Liver (tissue), 10 donors: ENCODE measurements at places on chromosomes 12 and 14. TPM values are rescaled to one million over a fixed set of nuclear protein-coding genes. Genes with fewer than 3 reads are reported as not detected.
A peak's percentile ranks its signal among the peaks of the same experiment; 100 is the strongest.

GLT1D1 gene
- 13.1 TPM for total RNA-seq

TBC1D30 gene
- 2.2 TPM for total RNA-seq

ACSS3 gene
- 94.3 TPM for total RNA-seq

CIROP gene
- not detected for total RNA-seq

ADAM21 gene
- not detected for total RNA-seq

PCED1B gene
- 1.3 TPM for total RNA-seq

NGB gene
- total RNA-seq, result not detected

DNA sequence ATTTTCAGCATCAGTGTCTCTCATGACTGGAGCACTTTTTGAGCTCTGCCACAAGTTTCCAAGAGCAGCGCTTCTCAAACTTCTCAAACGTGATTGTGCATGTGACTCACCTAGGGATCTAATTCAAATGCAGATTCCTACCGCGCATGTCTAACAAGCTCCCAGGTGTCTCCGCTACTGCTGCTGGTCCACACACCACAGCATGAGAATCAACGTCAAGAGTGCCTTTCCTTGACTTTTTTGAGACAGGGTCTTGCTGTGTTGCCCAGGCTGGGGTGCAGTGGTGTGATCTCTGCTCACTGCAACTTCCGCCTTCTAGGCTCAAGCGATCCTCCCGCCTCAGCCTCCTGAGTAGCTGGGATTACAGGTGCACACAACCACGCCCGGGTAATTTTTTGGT is 22.4 kb downstream of the GLRX5 start:
- H3K36me3 ChIP-seq, result no peaks in the 10 kb centered on the region
- no peaks in the 10 kb centered on the region for H3K27me3 ChIP-seq
- H3K27ac ChIP-seq, result no peak overlapping the region
- no peak overlapping the region for H3K4me3 ChIP-seq
- H3K4me1 ChIP-seq, result peaks cover 9% of the 10 kb centered on the region
- DNase-seq, result no peak

DNA sequence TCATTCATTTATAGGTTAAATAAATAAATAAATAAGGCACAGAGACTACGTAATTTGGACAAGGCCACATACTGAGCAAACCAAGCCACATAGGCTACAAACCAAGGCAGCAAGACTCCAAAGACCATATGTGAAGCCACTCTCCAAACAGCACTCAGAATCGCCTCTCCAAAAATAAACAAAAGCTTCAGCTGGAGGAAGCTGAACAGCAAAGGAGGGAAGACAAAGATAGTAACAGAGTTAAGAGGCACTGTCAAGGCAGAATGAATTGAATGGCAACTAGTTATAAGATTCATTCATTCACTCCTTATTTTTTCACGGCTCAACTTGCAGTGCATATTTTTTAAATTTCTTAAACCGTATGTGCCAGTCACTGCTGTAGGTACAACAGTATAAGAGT is 200.5 kb upstream of the GRIP1 start:
- no peak overlapping the region for H3K27ac ChIP-seq
- H3K36me3 ChIP-seq, result no peaks in the 10 kb centered on the region
- H3K4me3 ChIP-seq, result no peak overlapping the region
- H3K4me1 ChIP-seq, result no peaks in the 10 kb centered on the region
- DNase-seq, result no peak

GRCh38 chr14:28876572-28876945 is 110.0 kb downstream of the FOXG1 start:
- no peaks in the 10 kb centered on the region for H3K4me1 ChIP-seq
- no peak overlapping the region for H3K27ac ChIP-seq
- no peak for DNase-seq
- H3K4me3 ChIP-seq, result no peak overlapping the region
- H3K36me3 ChIP-seq, result no peaks in the 10 kb centered on the region

GRCh38 chr12:15563663-15564062 is 225.5 kb downstream of the EPS8 start:
- no peaks in the 10 kb centered on the region for H3K27me3 ChIP-seq
- no peaks in the 10 kb centered on the region for H3K4me1 ChIP-seq
- DNase-seq, result no peak

DNA sequence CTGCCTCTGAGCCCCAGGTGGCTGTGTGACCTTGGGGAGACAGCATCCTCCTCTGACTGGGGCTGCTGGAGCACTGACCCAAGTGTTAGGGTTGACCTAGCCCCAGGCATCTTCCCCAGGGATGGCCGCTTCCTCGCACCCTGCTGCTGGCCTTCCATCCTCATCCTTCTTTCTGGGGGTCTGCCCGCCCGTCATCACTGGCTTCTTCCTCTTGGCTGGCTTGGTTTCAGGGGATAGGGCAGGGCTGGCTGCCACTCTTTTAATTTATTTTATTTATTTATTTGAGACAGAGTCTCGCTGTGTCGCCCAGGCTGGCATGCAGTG is 3.5 kb downstream of the TEDC1 start:
- peaks cover 80% of the 10 kb centered on the region for H3K4me1 ChIP-seq
- no peaks in the 10 kb centered on the region for H3K36me3 ChIP-seq
- H3K4me3 ChIP-seq, result no peak overlapping the region
- H3K27ac ChIP-seq, result no peak overlapping the region
- H3K27me3 ChIP-seq, result no peaks in the 10 kb centered on the region
- DNase-seq, result no peak

DNA sequence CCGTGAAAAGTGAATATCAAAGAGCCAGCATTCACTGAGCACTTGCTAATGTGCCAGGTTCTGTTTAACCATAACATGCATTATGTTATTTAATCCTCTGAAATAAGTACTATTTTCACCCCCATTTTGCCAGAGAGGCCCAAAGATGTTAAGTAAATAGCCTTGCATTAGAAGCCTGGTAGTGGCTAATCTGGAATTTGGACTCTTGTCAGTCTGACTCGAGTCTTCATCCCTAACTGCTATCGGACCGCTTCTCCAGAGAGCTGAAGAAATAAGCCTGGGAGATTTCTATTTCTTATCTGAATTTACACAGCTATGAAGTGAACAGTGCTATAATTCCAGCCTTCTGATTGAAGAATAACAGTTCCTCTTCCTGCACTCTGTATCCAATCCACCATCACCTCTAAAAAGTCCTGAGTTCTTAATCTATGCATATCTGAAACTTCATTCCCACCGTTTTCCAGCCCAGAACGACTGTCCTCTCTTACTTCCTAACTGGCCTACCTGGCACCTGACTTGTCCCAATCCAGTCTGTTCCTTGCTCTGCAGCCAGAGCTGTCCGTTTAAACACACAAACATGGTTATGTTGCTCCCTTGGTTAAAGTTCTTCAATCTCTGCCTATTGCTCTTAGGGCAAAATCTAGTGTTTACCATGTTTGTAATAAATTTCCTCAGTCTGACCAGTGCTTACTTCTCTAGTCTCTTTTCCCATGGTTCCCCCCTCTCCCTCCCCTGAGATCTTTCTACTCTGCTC is 2.3 kb downstream of the POLR3B start:
- H3K4me3 ChIP-seq, result no peak overlapping the region
- peaks cover 10% of the 10 kb centered on the region for H3K4me1 ChIP-seq
- H3K27ac ChIP-seq, result peak overlapping the region; percentile 90
- H3K36me3 ChIP-seq, result no peaks in the 10 kb centered on the region
- H3K27me3 ChIP-seq, result no peaks in the 10 kb centered on the region

DNA sequence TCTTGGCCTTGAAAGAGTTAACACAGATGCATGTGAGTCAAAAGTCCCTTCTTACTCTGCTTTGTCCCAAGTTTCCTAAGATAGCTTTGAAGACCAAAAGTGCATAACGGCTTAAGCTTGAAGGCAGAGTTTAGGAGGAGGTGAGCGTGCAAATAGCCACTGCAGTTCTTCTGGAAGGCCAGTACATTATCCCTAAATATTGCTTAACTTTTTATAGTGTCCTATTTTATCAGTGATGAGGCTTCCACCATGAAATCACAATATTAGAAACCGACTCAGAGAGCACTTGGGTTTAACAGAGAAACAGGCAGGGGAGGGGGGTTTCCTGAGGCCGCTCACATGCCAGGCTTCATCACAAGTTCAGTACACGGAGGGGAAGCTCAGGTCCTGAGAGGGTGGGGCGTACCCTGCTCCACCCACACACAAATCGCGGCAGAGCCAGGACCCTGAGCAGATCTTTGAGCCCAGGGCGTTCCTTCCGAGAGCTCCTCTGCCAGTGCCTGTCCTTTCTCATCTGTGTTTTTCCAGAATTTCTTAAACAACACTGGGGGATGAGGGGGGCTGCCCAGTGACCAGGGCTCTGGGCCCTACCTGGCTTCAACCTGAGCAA is 26.8 kb upstream of the BDKRB2 start:
- no peaks in the 10 kb centered on the region for H3K27me3 ChIP-seq
- no peaks in the 10 kb centered on the region for H3K36me3 ChIP-seq
- H3K4me1 ChIP-seq, result no peaks in the 10 kb centered on the region
- DNase-seq, result no peak

DNA sequence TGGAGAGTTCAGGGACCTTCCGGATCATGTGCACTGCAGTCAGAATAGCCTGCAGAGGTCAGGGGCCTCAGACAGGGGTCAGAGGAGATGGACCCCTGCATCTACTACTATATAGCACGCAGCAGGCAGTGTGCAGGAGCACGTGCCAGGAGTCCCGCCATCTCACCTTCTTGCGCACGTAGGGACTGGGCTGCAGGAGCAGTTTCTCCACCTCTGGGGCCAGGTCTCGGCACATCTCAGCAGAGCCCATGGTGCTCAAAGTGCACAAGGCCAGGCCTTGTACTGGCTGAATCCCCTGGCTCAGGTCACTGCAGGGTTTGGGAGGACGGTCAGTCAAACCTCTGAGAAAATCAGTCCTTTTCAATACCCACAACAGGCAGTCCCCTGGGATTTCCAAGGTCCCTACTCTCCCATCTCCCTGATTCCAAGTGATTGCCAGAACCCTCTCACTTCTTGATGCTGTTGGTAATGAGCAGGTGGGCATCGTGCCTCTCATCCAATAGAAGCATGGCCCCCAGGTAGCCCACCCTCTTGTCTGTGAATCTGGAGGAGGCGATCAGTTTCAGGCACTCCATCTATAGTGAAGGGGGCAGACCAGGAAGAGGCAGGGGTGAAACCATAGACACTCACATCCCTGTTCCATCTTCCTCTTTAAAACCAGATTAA is 1.3 kb downstream of the AP1G2 start:
- no peaks in the 10 kb centered on the region for H3K27me3 ChIP-seq
- no peak overlapping the region for H3K4me3 ChIP-seq
- H3K27ac ChIP-seq, result no peak overlapping the region

- H3K4me1 ChIP-seq, result no peaks in the 10 kb centered on the region
- no peaks in the 10 kb centered on the region for H3K36me3 ChIP-seq
- DNase-seq, result no peak
- H3K4me3 ChIP-seq, result no peak overlapping the region
These were observed 38.3 kb upstream of the PRB2 start for GRCh38 chr12:11433664-11434063.

GRCh38 chr14:33847066-33847465 is 103.8 kb downstream of the EGLN3 start:
- no peak overlapping the region for H3K4me3 ChIP-seq
- H3K36me3 ChIP-seq, result no peaks in the 10 kb centered on the region
- DNase-seq, result no peak
- H3K27ac ChIP-seq, result no peak overlapping the region
- no peaks in the 10 kb centered on the region for H3K4me1 ChIP-seq

GRCh38 chr12:100823963-100824362 is 29.4 kb downstream of the ANO4 start:
- no peak for DNase-seq
- no peaks in the 10 kb centered on the region for H3K36me3 ChIP-seq
- no peaks in the 10 kb centered on the region for H3K4me1 ChIP-seq
- H3K4me3 ChIP-seq, result no peak overlapping the region
- no peaks in the 10 kb centered on the region for H3K27me3 ChIP-seq

- H3K4me1 ChIP-seq, result peaks cover 9% of the 10 kb centered on the region
- no peak overlapping the region for H3K27ac ChIP-seq
- no peak for DNase-seq
- H3K36me3 ChIP-seq, result no peaks in the 10 kb centered on the region
These were observed 9.3 kb downstream of the GXYLT1 start for GRCh38 chr12:42135259-42135814.
